ENCODE measurements at places on chromosomes 5 and 9.

DNA sequence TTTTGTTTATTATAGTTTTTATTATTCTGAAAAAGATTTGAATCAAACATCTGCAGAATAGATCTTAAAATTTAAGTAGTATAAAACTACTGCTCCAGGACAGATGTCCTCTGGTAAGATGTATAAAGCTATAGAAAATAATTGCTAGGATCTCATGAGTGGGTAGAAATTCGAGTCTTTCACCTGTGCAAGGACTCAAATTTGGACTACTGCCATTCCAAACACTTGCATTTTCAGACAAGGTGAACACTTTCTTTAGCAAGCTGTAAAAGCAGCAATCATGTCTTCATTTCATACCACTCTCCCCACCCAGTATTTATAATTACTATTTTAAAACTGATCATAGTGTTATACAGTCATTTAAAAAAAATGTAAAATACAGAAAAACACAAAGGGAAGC is 20.7 kb downstream of the SKP2 start:
- DNase-seq: no peak

DNA sequence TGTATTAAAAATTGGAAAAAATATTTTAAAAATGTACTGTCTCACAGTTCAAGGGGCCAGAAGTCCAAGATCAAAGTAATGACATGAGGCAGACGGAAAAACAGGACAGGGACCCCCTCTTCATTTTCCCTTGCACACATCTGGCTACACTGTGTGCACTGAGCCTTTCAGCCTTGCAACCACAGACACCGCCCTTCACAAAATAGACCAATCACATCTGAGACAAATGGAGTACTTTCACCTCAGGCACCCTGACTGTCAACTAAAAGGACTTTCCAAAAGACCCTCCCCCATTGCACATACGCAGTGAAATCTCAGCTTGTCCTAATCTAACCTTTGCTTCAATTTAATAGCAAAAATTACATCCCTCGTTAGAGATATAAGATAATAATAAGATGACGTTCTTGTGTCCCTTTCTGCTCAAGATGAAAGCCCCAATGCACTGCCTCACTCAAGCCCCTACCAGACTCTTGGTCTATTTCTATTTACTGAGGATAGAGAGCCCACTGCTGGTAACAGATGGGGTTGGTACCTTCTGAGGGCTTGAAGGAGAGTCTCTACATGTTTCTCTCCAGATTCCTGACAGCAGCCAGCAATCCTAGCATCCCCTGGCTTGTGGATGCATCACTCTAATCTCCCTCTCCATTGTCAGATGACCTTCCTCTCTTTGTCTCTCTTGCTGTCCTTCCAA is 514.8 kb upstream of the ADAMTS16 start:
- no peak for DNase-seq

DNA sequence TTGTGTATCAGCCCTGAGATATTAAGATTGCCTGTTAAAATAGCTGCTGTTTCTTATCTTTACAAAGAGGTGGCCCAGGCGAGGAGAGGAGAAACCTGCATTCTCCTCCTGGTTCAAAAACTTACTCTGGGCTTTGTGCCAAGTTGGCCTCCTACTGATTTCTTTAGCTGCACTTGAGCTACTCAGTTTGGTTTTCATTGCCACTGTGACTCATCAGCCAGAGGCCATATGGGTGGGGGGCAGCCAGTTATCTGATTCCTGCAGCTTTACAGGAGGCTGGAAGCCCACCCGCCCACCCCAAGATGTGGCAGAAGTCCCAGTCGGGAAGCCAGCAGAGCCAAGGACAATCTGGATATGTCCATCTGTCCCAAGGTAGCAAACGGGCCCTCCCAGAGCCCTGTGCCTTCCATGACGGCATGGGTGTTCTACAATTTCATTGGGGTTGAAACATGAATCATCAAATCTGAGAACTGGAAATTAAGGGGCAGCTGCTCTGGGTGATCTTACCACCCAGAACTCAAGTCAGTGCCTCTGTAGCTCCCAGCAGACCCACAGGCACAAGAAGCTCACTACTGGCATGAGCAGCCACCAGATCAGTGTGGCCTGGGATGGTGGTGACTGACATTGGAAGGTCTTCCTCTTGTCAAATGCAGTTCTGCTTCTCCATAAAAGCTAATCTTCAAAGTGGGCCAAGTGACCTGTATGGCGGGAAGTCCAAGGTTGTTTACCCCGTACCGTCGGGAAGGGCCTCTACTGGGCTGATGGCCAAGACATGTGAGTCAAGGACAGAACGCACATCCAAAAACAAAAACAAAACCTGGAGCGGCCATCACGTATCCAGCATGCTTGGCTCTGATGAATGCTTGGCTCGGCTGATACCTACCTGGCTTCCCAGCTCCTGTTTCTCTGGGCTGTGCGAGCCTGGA is 15.6 kb downstream of the FCN2 start:
- peak; percentile 55 for DNase-seq

GRCh38 chr9:116322521-116322920 is 168.9 kb downstream of the PAPPA start:
- DNase-seq: no peak

- DNase-seq: no peak
Measured at GRCh38 chr5:89187883-89188465, 305.0 kb upstream of the MEF2C start.

- DNase-seq: no peak
Measured at GRCh38 chr9:135772702-135773493, 70.9 kb downstream of the KCNT1 start.

GRCh38 chr9:129615407-129616285 is 5.3 kb downstream of the C9orf50 start:
- no peak for DNase-seq

GRCh38 chr9:22241611-22242010 is 205.0 kb upstream of the DMRTA1 start:
- DNase-seq: no peak

DNA sequence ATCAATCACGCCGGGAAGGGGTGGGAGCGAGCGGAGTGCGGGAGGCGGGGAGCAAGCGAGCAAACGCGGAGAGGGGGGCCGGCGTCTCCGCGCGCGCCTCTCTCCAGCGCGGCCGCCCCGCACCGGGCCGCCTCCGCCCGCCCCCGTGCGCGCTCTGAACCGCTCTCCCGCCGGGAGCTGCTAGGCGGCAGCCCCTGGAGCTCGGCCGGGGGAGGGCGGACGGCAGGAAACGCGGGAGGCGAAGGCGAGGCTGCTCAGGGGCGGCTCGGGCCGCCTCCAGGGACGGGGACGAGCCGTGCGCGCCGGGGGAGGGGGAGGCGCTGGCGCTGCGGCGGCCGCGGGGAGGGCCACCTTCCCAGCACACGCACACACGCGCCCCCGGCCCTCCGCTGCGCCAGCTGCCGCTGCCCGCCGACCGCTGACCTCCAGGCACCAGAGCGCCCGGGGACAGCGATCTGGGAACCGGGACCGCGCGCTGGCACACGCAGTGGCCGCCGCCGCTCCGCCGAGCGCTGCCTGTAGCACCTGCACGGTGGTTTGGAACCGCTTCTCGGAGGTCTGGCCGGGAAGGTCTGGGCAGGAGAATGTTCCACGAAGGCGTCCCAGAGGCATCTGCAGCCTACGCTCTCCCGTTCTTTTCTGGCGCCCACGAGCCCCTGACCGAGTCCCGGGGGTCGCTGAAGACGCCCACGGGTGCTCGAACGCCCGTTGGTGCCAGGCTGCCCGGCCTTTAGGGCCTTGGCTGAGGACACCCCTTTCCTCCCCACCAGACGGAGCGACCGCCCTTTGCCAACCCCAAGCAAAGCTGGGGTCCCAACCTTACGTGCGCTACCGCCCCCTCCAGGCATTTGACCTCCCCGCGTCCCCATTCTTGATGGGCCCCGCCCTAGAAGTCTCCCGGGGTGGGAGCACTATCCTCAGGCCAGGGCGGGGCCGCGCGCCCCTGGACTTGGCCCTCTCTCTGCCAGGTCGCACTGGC is at the start of gene GABBR2:
Gene GABBR2 (minus strand): TSS at position 3 of the 979 bp plus-strand sequence. CDS start 198 bp downstream, outside the sequence.
- no peak for DNase-seq

GRCh38 chr5:67680099-67680498 is 483.5 kb upstream of the CD180 start:
- no peak for DNase-seq

- DNase-seq: no peak
Measured at GRCh38 chr5:128796506-128796905, 168.8 kb upstream of the SLC27A6 start.

DNA sequence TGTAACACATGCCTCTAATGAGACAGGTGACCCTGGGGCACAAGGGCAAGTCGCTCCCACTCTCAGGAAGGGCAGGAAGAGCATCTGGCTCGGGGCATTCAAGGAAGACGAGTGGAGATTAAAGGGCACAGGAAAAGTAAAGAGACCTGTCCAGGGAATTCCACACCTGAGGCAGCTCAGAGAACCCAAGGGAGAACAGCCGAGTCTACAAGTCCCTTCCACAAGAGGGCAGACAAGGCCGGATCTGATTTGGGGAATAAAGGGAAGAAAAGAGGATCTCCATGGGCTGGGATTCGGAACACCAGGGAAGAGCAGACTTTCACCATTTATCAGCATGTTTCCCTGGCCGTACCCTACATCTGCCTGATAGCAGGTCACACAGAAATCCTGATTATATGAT is 28.1 kb downstream of the GPX3 start:
- DNase-seq: no peak

DNA sequence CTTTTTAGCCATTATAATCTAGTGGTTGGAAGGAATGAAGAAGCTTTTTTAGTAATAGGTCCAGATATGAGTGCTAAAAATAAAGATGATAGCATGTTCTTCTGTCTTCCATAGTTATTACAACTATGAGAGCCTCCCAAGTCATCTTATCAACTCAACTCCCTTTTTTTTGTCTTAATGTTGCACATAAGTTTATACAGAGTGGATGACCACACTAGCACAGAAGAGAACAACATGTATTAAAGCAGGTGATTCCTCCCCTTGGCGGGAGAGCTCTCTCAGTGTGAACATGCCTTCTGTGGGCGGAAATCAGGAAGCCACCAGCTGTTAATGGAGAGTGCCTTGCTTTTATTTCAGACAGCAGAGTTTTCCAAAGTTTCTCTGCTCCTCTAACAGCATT is 40.1 kb upstream of the STX17 start:
- DNase-seq: no peak

DNA sequence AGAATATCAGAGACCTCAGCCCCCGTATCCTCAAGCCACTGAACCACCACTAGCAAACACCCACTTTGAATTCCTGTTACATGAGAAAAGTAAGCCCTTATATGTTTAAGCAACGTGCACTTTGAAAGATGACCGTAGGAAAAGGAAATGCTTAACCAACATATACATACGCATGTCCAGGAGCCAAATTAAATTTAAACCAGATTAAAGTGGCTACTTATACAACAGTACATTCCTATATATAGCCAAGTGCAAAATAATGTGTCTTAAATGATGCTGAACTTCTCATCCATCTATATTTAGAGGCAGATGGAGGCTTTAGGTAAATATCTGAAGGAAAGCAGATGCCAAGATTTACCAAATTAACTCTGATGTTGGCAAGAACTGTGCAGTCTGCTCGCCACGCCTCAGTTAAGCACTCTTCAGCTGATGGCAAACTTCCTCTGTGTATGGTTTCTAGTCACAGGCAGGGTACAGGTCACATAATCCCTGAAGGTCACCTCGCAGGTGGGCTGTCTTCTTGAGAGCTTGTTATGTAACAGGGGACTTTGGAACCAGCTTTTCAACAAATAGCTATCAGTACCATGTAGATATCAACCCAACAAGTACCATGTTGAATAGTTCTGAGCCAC is 8.6 kb downstream of the GCNT4 start:
- no peak for DNase-seq

- DNase-seq: no peak
Measured at GRCh38 chr5:171205375-171205774, 103.7 kb upstream of the TLX3 start.

DNA sequence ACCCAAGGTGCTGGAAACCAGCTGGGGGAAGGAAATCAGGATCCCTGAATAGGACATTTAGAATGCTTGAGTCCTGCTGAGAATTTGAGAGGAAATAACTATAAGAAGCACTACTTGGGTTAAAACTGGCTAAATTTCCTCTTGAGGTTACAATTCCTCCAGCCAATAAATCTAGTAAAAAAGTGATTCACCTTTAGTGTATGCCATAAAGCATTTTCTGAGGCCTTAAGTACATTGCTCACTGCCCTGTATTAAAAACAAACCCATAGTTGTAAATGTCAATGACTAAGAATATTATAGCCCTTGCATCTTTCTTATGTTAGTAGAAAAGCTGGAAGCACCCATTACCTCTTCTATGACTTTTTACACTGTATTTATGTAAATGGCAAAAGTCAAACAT is 634.7 kb upstream of the ARRDC3 start:
- DNase-seq: peak; percentile 69

DNA sequence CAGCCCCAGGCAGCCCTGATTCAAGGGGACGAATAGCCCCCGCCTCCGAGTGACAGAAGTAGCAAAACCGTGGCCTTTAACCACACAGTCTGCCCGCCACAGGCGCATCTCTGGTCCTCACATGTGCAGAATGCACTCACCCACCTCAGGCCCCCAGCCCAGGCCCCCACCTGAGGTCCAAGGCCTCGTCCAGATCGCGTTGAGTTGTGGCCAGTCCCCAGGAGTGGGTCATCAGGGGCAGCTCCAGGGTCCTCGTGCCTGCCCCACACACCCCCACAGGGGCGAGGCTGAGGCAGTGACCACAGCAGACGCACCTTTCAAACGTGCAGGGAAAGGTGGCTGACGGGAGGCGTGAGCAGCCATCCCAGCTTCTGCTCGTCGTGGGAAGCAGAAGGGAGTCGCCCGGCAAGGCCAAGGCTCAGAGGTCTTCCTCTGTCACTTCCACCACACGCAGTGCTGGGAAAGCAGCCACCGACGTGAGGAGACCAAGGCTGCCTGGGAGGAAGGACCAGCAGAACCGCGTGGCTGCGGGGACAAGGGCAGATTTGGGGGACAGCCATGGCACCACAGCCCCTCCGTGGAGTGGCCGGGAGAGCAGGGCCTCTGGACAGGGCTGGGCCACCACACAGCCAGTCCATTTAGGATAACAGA is 77.8 kb upstream of the OTULINL start:
- no peak for DNase-seq

DNA sequence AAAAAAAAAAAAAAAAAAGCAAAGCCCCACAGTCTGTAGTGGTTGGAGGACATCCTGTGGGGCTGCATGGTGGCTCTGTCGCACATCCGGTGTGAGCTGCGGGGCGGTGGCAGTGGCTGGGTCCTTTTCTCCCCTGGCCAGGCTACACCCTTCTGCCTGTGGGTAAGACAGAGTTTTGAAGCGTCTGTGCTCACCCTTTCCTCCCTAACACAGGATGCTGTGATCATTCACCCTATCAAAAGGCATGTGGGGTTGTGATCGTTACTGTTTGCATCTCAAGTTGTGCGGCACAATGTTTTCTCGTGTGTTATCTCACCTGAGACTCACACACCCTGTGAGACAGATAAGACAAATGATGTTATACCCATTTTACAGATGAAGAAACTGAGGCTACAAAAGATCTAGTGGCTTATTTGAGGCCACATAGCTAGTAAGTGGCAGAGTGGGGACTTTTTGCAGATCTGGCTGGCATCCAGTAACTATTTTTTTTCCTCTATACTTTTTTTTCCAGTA is 17.5 kb downstream of the IRF1 start:
- no peak for DNase-seq

DNA sequence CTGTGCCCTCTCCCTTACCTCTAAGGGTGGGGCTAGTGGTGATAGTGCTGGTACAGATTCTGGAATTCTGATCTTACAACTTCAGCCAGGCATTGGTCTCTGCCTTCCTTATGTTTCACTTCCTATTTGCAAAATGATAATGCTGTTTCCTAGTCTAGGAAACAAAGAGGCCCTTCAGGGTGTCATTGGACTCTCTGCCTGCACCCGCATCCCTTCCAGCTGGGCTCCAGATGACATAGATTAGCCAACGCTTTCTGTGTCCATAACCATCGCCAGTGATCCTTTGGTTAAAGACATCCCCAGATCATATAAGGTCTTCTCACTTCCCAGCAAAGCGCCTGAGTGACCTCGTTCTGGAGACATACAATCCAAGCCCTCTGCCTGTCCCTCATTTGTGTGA is 180.7 kb downstream of the ERCC6L2 start:
- no peak for DNase-seq
